ENCODE measurements at places on chromosomes 4 and X.

DNA sequence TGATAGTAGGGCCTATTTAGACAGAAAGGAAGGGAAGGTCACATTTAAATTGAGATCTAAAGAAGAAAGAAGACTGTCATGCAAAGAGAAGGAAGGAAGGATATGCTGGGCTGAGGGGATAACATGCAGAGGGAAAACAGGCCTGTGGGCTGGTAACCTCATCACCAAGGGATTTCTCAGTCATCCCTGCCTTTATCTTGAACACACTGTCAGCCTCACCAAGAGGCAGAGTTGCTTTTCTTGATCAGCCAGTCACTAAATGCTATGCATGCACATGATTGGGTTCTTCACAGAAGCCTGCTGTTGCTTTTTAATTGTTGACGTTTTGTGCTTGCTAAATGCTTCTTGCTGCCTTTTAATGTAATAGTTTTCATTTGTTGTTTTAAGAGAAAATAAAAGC is 113.0 kb downstream of the ARHGAP24 start:
- DNase-seq = no peak

GRCh38 chr4:168183717-168184571 is 91.6 kb downstream of the ANXA10 start:
- no peak for DNase-seq

DNA sequence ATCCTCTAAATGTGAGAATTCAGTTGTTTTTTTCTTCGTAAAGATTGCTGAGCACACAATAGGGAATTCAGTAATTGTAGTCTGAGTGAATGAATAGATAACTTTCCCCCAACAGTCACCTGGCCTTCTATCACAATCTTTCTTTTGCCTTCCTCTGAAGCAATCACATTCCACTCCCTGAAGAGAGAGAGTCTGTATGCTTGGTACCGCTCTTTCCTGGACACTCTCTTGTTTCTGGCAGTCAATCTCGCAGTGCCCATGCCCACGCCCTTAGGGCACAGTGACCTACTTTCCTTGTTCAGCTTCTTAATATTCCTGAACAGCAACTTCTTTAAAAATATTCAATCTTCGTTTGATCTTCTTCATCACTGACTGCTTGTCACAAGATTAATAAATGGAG is 255.9 kb downstream of the ADAMTS3 start:
- no peak for DNase-seq

- no peak for DNase-seq
Observed at GRCh38 chr4:87005690-87006425, 71.0 kb downstream of the AFF1 start.

DNA sequence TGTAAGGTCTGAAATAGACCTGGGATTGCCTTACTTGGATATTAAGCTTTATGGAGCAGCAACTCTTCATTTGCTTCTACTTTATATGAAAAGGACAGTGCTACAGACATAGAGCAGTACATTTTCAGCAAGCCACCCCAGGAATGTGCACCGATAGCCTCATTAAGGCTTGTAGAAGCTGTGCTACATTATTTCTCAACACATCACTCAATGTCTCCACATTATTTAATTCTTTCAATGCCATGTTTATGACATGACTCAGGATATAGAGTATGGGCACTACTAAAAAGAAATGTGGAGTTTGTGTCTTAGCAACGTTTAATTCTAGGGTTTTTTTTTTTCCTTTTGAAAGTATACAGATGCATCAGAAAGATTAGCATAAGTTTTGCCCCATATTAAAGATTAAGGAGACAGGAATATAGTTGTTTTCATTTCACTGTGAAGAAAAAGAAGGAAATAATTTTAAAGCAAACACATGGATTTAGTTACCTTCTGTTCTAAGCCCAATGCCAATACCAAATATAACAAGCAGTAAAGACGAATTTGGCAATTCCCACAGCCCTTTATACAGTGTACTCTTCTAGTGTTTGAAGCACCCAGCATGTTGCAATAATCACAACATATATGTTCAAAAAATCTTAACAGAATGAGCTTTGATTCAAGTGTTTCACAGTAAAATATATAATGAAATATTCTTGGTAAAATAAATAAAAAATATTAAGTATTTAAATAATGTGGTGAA is 2140.1 kb upstream of the AGA start:
- DNase-seq = no peak

- no peak for DNase-seq
Observed at GRCh38 chr4:73538162-73538561, 56.6 kb downstream of the AFM start.

- DNase-seq = no peak
Observed at GRCh38 chr4:121863799-121864198, 6.5 kb downstream of the BBS7 start.
